ENCODE measurements at places on chromosomes 12 and 14. TPM values are rescaled to one million over a fixed set of nuclear protein-coding genes. Genes with fewer than 3 reads are reported as not detected.

DNA sequence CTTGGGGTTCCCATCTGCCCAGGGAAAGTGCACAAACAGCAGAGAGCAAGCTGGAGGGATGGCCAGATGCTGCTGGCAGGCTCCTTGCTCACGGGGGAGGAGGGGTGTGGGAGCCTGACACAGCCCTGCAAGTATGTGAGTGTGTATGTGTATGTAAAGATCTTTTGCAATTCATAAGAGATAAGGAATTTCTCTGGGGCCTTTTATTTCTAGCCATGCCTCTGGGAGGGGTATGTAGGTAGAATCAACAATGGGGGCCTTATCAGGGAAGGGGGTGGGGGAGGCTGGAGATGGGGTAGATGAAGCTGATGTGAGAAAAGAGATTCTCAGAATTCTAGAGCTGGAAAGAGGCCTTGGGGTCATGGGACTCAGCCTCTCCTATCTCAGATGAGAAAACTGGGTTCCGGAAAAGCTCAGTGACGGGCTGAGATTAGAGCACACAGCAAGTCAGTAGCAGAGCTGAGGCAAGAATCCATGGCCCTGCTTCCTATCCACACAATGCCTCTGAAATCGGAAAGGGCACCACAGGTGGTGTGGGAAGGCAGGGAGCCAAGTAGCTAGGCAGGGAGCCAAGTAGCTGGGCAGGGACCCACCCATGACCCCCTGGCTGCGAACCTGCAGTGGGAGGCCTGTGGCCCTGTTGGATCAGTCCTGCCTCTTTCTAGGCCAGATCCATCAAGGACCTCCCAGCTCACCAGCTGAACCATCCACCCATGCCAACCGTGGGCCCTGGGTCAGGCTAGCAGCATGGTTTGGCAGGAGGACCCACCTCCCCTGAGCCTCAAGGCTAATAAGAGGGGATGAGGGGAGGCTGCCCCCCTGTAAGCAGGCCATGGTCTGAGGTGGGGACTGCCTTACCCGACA is 54.7 kb downstream of the PLEKHG3 start:
- no peak for DNase-seq

GRCh38 chr14:72907886-72908285 is 14.0 kb upstream of the DPF3 start:
- no peak for DNase-seq

The PRH2 gene
- not detected for total RNA-seq

DNA sequence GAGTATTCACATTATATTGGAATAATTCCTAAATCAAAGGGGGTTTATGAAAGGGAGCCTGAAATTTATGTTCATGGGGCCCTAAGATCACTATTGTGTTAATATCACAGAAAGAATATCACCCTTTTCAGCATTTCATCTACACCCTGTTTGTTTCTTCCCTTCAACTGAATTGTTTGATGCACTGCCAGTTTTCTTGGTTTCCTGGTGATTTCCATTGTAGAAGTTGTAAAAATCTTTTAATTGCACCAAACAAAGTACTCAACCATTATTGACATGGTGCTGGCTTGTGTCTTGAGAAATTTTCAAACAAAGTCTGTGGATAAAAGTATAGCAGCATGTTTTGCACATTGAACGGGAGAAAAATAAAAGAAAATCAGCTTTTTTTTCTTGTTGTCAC is 154.8 kb upstream of the PRKD1 start:
- DNase-seq: no peak

The RABGGTA gene
- total RNA-seq: 41.8 TPM

The FOXG1 gene
- total RNA-seq: not detected

The MYH6 gene
- total RNA-seq: 0.09 TPM

- no peak for DNase-seq
These were observed 261.4 kb downstream of the ITPR2 start for GRCh38 chr12:26571560-26571959.

The SRSF5 gene
- total RNA-seq: 291 TPM

- no peak for DNase-seq
These were observed 2.8 kb downstream of the SERPINA1 start for GRCh38 chr14:94385553-94386057.

The HOXC10 gene
- not detected for total RNA-seq

DNA sequence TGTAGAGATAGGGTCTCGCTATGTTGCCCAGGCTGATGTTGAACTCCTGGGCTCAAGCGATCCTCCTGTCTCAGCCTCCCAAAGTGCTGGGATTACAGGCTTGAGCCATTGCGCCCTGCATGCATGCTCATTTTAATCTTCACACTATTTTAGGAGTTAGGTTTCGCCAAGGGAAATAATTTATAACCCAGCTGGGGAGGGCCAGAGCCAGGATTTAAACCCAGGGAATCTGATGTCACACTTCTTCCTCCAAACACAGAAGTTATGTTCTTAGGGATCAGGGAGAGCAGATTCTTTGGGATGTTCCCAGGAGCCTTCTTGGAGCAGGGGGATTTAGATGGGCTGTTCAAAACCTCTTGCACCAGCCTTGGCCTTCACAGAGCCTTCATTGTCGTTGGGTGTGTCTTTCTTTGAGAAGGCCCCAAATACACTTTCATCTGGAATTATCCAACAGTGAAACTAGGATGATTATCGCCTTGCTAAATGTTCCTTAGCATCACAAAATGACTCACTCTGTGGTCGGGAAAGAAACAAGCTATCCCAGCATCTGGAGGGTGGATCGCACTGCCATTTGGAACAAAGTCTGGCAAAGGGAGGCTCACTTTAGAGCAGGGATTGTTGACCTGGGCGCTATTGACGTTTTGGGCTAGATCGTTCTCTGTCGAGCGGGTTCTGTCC is 8.2 kb upstream of the PPP1CC start:
- no peak for DNase-seq

The ADAM20 gene
- total RNA-seq: 0.29 TPM

GRCh38 chr12:65905405-65905804 is 81.1 kb downstream of the HMGA2 start:
- no peak for DNase-seq

The GUCY2C gene
- total RNA-seq: not detected

- no peak for DNase-seq
These were observed 5.7 kb upstream of the GPR65 start for GRCh38 chr14:87999277-87999676.

The PRH1 gene
- 8.6 TPM for total RNA-seq

DNA sequence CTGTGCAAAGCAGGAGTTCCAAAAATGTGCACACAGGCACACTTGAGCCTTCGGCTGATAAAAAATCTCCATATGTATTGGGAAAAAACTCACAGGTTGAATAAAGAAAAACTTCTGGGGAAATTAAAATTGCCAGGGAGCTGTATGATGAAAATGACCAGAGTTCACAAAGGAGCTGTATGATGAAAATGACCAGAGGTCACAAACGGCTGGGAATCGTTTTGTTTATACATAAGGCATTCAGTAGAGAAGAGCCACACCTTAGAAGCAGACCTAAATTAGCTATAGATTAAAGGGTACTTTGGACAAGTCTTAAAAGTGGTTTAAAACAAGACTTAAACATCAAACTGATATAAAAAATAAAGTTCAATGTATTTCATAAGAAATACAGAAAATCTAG is 251.7 kb upstream of the TMEM132C start:
- DNase-seq: no peak

The CPNE6 gene
- total RNA-seq: not detected

DNA sequence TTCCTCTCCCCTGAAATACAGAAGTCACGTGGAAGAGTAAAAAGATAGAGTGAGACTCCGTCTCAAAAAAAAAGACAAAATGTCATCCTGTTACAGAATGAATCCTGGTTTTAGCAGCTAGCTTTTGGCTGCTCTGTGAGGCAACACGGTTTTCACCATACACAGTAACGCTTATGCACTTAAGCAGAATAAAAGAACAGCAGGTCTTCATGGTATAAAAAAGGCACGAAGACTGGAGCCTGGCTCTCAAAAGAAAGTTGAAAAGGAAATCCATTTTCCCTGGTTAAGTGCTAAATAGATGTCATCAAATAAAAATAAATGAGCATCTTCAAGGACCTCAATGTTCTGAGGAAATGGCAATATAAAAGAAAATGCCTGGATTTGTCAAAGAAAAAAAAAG is 444.1 kb downstream of the IPO8 start:
- DNase-seq: no peak

The FOXJ2 gene
- total RNA-seq: 22.3 TPM
